ENCODE measurements at places on chromosomes 12 and 14. TPM values are rescaled to one million over a fixed set of nuclear protein-coding genes. Genes with fewer than 3 reads are reported as not detected.

Gene CRACR2A
- 19.1 TPM for total RNA-seq

Gene RFX4
- not detected for total RNA-seq

Gene COL2A1
- total RNA-seq: not detected

Gene IKZF4
- 14.4 TPM for total RNA-seq
